ENCODE measurements at places on chromosomes 16 and 17. TPM values are rescaled to one million over a fixed set of nuclear protein-coding genes. Genes with fewer than 3 reads are reported as not detected.

KIF19 gene
- total RNA-seq: 0.08 TPM

HEATR9 gene
- not detected for total RNA-seq

CAMKK1 gene
- 5.2 TPM for total RNA-seq

CYLD gene
- total RNA-seq: 39.5 TPM

UNK gene
- 16.8 TPM for total RNA-seq

GRB7 gene
- total RNA-seq: 0.65 TPM

DHX58 gene
- total RNA-seq: 4.5 TPM

KRT37 gene
- total RNA-seq: not detected

GPR142 gene
- 0.16 TPM for total RNA-seq

SP6 gene
- 0.08 TPM for total RNA-seq

SLC52A1 gene
- total RNA-seq: not detected

KRT31 gene
- total RNA-seq: not detected

GUCY2D gene
- not detected for total RNA-seq

ANKRD40CL gene
- total RNA-seq: not detected

DPH1 gene
- 28.8 TPM for total RNA-seq

TAC4 gene
- 1.7 TPM for total RNA-seq

KRT12 gene
- not detected for total RNA-seq

EPOP gene
- total RNA-seq: 2.3 TPM

MARF1 gene
- 39.7 TPM for total RNA-seq

SHBG gene
- 0.62 TPM for total RNA-seq

LCAT gene
- 29.8 TPM for total RNA-seq

KCNJ18 gene
- total RNA-seq: not detected

KCNJ2 gene
- 33.5 TPM for total RNA-seq

CCL1 gene
- total RNA-seq: not detected

SCN4A gene
- total RNA-seq: 0.22 TPM

HOXB7 gene
- 0.22 TPM for total RNA-seq

SCARF1 gene
- 10.9 TPM for total RNA-seq

CMTM2 gene
- 1.3 TPM for total RNA-seq

PAQR4 gene
- 10.9 TPM for total RNA-seq

TBC1D24 gene
- total RNA-seq: 8.3 TPM

CACNG5 gene
- not detected for total RNA-seq

ATF7IP2 gene
- total RNA-seq: 42.3 TPM

EPX gene
- total RNA-seq: not detected

MILR1 gene
- 3.6 TPM for total RNA-seq

ATMIN gene
- total RNA-seq: 26.0 TPM

TBC1D3G gene
- total RNA-seq: not detected

KRT20 gene
- total RNA-seq: not detected

GLTPD2 gene
- total RNA-seq: not detected

Measured in cardiac septum (tissue), 1 donor.